Inflammatory macrophage treated with lipopolysaccharide for 4 hours (primary cell): ENCODE measurements at places on chromosomes 5 and 9.

GRCh38 chr9:109969011-109969410 is 189.0 kb downstream of the PALM2AKAP2 start:
- no peak for DNase-seq

- DNase-seq = no peak
Measured at GRCh38 chr5:141419074-141419880, 1.6 kb upstream of the PCDHGA11 start.

- DNase-seq = peak; percentile 56
Measured at GRCh38 chr5:88251048-88251711, 17.5 kb downstream of the TMEM161B start.

- DNase-seq = no peak
Measured at GRCh38 chr9:71791875-71792274, 23.6 kb upstream of the CEMIP2 start.

DNA sequence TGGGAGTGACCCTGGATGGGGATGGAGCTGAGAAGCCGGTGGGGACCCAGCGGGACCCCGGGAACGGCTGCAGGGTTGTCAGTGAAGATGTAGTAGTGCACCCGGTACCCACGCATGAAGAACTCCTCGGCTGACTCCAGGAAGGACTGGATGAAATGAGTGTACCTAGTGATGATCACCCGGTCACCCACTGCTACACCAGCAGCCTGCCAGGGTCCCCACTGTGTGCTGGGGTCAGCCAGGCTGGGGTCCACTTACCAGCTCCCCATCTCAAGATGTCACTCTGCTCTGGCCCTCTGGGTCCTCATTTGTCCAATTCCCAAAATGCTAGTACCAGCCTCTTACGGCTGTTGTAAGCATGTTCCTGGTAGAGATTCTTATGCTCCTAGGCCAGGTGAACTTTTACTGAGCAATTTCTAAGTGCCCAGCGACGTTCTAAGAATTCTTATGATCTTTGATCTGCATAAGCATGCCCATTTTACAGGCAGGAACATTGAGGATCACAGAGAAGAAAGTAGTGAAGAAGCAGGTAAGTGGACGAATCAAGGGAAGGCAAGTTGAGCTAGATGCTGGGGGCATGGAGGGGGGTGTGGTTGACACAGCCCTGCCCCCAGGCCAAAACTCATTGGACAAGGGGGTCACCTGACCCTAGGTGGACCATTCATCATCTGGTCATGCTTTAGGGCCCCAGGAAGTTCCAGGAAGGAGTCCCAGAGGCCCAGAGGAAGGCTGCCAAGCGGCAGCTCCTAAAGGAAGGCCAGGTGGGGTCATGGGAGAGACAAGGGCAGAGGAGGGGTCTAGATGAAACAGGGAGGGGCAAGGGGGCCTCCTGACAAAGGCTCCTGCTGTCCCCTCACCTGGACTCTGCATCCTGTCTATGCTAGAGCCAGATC is 9.4 kb downstream of the GBGT1 start:
- DNase-seq = no peak

DNA sequence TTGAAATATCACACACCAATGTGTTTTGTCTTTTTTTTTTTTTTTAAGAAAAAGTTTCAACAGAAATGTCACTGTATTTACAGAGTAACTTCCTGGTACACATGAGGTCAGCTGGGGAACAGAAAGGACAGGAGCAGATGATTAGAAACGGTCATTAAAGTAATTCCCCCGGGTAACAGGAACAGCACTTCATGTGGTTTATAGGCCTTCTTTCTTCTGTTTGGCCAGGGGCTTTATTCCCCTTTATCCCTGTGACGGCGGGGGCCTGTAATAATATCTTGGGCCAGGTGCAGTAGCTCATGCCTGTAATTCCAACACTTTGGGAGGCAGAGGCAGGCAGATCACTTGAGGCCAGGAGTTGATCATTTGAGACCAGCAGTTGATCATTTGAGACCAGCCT is 30.5 kb upstream of the MSH3 start:
- DNase-seq = peak; percentile 65

GRCh38 chr9:16329671-16330113 is 540.8 kb downstream of the BNC2 start:
- no peak for DNase-seq

DNA sequence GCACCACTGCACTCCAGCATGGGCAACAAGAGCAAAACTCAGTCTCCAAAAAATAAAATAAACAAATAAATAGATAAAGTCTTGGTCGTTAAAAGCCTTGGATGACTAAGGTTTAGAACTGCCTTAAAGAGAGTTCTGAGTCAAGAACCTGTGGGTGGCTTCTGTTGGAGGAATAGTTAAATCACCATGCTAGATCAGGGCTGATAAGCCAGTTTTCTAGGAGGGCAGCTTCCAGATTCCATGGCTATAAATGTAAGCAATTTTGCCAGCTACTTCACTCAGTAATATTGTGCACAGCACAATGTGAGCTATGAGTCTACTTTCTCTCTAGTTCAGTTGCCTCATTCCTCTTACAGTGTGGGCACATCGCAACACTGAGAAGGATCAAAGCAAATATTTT is 242.1 kb upstream of the NUDT12 start:
- DNase-seq = no peak

- no peak for DNase-seq
Measured at GRCh38 chr9:128333451-128333869, 6.9 kb upstream of the SLC27A4 start.

DNA sequence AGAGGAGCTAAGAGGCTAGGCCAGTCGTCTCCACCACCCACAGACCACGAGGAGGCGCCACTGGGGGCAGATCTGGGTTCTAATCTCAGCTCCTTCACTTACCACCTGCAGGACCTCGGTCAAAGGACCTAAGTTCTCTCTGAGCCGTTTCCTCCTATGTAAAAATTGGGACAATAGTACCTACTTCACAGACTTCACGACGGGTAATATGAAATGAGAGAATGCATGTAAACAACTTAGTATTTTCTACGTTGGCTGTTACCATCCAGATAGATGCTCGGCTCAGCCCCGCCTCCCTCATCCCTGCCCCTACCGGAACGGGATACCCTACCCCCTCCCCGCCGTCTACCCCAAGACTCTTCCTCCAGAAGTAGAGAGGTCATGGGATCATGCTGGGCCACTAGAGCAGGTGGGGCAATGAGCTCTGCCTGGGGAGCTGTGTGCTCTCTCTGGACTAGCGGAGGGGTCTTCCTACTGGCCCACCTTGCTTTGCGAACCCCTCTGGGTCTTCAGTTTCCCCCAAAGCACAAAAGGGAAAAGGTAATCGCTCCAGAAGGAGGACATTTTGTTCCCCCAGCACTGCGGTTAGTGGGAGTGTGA is 541 bp downstream of the GNPDA1 start:
- DNase-seq = peak; percentile 61

DNA sequence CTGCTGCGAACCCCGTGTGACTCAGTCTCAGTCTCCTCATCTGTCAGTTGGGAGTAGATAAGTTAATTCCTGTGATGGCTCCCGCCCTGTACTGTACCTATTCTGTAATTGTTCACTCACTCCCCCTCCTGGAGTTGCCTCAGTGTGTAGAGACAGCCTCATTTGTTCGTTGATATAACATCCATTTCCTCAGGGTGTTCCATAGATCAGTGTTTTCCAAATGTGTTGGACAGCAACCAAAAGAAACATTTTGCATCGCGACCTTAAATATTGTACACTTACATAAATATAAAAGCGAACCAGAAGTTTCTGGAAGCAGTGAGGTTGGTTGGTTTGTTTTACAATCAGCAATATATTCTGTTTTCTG is 698 bp downstream of the NFX1 start:
- DNase-seq = no peak

GRCh38 chr9:98536542-98537173 is 172.1 kb downstream of the GABBR2 start:
- DNase-seq = peak; percentile 59
